ENCODE measurements at places on chromosomes 16 and 17.

GRCh38 chr17:64386412-64387144 is 4.1 kb downstream of the PECAM1 start:
- H3K4me1 ChIP-seq = peaks cover 5% of the 10 kb centered on the region
- H3K4me3 ChIP-seq = peak overlapping the region; percentile 41
- DNase-seq = no peak
- H3K36me3 ChIP-seq = no peaks in the 10 kb centered on the region
- H3K27me3 ChIP-seq = no peaks in the 10 kb centered on the region
- H3K27ac ChIP-seq = peak overlapping the region; percentile 75

DNA sequence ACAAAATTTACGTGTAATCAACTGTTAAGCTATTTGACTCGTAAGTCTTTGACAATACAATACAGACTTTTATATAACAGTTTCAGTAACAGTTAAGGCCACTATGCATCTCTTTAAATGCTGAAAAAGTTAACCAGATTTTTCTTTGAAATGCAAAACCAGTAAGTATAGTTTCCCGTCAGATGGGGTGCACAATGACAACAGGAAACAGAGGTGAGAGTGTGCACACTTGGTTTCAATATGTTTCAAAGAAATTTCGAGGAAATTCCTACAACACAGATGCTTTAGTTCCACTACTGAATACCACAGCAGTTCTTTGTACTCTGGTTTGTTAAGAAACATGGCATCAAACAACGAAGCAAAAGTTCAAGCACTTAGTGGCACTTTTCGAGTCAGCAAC is 48.4 kb downstream of the RNF157 start:
- DNase-seq = no peak
- peaks cover 1% of the 10 kb centered on the region for H3K4me1 ChIP-seq
- H3K27me3 ChIP-seq = no peaks in the 10 kb centered on the region
- H3K27ac ChIP-seq = no peak overlapping the region

- no peak overlapping the region for H3K27ac ChIP-seq
- H3K27me3 ChIP-seq = no peaks in the 10 kb centered on the region
- no peak for DNase-seq
- H3K4me3 ChIP-seq = no peak overlapping the region
These were observed 30.9 kb upstream of the SLC25A19 start for GRCh38 chr17:75319904-75320691.

GRCh38 chr17:64216000-64216337 is 47.1 kb downstream of the TEX2 start:
- H3K4me1 ChIP-seq = peaks cover 39% of the 10 kb centered on the region
- no peak overlapping the region for H3K27ac ChIP-seq
- DNase-seq = no peak
- H3K4me3 ChIP-seq = no peak overlapping the region
- no peaks in the 10 kb centered on the region for H3K27me3 ChIP-seq

All from esophagus squamous epithelium (tissue), 5 donors.